ENCODE measurements at places on chromosomes 5 and 9.
A peak's percentile ranks its signal among the peaks of the same experiment; 100 is the strongest.

GRCh38 chr9:20863945-20864344, 167.5 kb downstream of the HACD4 start:
- DNase-seq, result no peak

DNA sequence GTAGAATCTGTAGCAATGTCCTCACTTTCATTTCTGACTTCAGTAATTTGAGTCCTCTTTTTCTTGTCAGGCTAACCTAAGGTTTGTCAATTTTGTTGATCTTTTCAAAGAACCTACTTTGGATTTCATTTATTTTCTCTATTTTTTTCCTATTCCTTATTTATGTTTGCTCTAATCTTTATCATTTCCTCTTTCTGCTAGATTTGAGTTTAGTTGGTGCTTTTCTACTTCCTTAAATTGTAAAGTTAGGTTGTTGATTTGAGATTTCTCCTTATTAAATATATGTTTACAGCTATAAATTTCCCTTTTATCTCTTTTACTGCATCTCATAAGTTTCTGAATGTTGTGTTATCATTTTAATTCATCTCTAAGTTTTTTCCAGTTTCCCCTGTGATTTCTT, 75.1 kb upstream of the FAM120A start:
- DNase-seq, result no peak

- no peak for DNase-seq
Observed at GRCh38 chr5:157562111-157562581, 13.4 kb downstream of the ADAM19 start.

- DNase-seq, result no peak
Observed at GRCh38 chr9:38244971-38245370, 147.5 kb upstream of the ALDH1B1 start.

GRCh38 chr9:127223810-127224177, 40.8 kb upstream of the GARNL3 start:
- DNase-seq, result no peak

GRCh38 chr5:8756498-8757084, 789.3 kb downstream of the SEMA5A start:
- peak; percentile 6 for DNase-seq

DNA sequence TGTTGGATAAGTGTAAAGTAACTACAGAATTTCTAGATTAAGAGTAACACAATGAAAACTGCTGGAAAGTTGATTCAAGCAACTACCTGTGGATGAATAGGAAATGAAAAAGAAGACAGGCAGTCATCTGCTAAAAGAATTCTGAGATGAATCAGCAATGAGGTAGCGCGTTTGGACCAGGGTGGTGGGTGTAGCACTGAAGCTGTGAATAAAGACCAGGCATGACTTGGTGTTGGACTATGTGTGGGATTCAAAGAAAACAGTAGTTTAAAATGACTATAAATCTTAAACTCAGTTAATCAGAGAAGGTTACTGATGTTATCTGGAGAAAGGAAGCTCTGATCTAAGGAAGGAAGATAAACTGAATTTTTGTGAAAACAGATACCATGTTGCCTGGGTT, 159.8 kb downstream of the FBN2 start:
- DNase-seq, result no peak

GRCh38 chr5:131277447-131277846, 13.6 kb downstream of the CDC42SE2 start:
- no peak for DNase-seq

- DNase-seq, result no peak
Observed at GRCh38 chr5:1763548-1763911, 36.1 kb downstream of the MRPL36 start.

- no peak for DNase-seq
Observed at GRCh38 chr9:11340654-11341053, 727.9 kb upstream of the PTPRD start.

DNA sequence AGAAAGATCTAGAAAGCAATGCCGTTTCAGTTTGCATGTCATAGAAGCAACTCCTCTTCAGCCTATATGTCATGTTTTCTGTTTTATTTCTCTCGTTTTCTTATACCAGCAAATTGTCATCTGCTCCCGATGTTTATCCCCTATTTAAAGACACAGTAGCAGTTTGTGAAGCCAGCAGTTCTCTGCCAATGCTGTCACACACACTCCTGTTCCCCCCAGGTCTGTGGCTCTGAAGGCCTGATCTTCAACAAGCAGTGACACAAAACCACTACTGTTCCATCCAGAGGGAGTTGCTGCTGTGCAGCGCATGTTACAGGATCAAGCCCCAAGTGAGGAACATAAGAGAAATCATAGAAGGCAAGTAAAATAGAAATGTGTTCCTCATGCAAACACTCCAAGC, 364.1 kb upstream of the SLC30A5 start:
- DNase-seq, result no peak

DNA sequence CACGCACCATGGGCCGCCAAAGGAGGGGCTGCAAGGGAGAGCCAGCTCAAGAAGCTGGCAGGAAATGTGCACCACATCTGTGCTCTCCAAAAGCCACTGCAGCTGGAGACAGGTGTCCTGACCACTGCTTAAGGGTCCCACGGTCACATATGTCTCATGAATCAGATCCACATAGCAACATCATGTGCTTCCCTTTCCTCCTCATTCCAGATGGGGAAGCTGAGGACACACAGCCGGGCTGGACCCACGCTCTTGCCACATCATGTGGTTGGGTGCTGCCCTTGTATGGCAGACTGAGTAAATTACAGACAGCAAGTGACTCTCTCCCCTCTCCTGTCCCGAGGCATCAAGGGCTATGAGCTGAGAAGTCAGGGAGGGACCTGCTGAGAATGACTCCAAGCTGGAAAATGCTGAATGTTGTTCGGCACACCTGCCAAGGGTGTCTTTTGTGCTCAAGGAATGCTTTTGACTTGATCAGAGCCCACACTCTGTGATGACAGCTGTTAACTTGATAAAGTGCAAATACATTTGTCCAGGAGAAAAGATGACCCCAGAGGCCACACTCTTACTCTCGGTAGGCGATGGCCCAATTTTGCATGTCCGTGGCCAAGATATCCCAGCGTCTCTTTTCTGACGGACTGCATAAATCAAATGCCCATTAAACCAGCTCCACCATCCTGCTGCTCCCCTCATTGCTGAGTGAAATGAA, 58.2 kb downstream of the NSUN2 start:
- no peak for DNase-seq

GRCh38 chr5:95988877-95989276, 27.2 kb upstream of the ELL2 start:
- DNase-seq, result no peak

DNA sequence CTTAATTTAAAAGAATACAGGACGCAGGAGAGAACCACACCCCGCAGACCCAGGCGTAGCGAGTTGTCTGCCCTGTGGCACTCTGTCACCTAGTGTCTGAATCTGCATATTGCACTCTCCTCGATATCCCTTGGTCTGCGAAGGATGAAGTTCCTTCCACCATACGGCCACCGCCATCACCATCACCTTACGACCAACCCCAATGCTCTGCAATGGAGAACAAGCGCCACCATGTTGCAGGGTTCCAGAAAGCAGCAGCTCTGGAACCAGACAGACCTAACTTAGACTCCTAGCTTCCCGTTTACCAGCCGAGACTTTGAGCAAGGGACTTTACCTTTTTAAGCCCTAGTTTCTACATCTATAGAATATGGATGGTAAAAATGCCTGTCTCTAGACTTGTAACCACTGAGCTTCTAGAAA, 77.4 kb upstream of the DMRT1 start:
- no peak for DNase-seq

- DNase-seq, result no peak
Observed at GRCh38 chr5:36596247-36596646, 10.2 kb upstream of the SLC1A3 start.

GRCh38 chr9:92607088-92607487, 62.8 kb downstream of the IPPK start:
- no peak for DNase-seq

GRCh38 chr5:89470658-89471057, 587.7 kb upstream of the MEF2C start:
- no peak for DNase-seq

DNA sequence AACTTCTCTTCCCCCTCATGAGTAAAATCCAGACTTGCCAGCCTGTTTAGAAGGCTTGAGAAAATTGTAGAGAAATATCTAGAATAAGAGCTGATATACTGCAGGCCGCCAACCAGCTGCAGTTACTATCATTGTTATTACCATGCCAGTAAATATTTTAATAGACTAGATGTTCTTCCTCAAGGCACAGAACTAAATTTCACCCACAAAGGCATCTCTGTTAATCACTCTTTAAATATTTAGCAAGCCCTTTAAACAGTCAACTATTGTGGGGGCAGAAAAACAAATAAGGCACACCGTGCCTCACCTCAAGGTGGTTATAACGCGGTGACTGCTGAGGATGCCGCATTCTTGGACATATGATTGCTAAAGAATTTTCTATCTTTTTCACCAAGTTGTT, 147.0 kb downstream of the SPOCK1 start:
- DNase-seq, result no peak

GRCh38 chr9:100914266-100914665, 114.3 kb upstream of the PLPPR1 start:
- no peak for DNase-seq

GRCh38 chr5:5665225-5666075, 243.0 kb downstream of the ICE1 start:
- DNase-seq, result no peak

DNA sequence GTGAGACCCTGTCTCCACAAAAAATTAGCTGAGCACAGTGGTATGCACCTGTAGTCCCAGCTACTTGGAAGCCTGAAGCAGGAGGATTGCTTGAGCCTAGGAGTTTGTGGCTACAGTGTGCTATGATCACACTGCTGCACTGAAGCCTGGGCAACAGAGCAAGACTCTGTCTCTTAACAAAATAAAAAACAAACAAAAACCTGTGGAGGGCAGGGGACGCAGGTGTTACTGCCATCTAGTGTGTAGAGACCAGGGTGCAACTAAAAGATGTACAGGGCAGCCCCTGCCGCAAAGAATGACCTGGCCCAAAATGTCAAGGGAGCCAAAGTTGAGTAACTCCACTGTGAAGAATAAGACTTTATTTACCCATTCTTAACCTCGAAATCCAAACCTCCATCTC, 27.1 kb downstream of the ASPN start:
- no peak for DNase-seq

DNA sequence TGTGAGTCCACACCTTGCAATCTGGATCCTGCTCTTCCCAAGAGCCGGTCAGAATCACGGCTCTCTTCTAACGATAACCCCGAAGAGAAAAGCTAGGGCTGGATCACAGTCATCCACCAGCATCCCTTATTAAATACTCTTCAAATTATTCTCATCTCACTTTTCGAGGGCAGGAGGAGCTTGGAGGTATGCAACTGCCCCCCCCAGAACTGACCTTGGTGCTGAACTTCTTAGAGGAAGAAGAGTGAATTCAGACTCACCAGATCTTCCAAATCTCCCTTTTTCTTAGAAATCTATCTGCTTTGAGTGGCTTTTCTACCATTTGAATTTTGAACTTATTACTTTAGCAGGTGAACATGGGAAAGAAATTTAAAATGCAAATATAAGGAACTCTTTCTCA, 75.7 kb downstream of the MED10 start:
- DNase-seq, result no peak

GRCh38 chr5:150149618-150150017, 6.0 kb downstream of the PDGFRB start:
- DNase-seq, result no peak

- no peak for DNase-seq
Observed at GRCh38 chr5:117461403-117461802, 886.8 kb upstream of the SEMA6A start.

DNA sequence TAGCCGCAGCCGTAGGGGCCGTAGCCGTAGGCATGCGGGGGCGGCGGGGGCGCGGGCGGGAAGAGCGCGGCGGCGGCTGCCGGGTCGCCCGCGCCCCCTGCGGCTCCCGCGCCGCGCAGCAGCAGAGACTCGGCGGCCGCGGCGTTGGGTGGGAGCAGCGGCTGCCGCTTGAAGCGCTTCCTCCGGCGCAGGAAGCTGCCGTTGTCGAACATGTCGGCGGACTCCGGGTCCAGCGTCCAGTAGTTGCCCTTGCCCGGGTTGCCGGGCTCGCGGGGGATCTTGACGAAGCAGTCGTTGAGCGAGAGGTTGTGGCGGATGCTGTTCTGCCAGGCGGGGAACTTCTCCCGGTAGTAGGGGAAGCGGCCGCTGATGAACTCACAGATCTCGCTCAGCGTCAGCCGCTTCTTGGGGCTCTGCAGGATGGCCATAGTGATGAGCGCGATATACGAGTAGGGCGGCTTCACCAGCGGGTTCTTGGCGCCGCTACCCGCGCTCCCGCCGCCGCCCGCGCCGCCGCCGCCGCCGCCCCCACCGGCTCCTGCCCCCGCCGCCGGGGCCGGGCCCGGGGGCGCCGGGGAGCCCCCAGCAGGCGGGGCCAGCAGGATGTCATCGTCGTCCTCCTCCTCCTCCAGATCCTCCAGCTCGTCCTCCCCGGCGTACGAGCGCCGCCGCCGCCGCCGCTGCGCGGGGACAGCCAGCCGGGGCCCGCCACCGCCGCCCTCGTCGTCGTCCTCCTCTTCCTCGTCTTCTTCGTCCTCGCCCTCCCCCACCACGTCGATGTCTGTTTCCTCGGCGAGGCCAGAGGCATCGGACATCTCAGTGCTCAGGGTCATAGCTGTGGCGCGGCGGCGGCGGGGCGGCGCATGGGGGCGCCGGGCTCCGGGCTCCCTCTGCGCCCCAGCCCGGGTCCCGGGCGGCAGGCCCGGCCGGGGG, 781 bp downstream of the FOXD1 start:
- peak; percentile 85 for DNase-seq

GRCh38 chr9:97468658-97469448, 32.6 kb upstream of the TMOD1 start:
- peak; percentile 38 for DNase-seq

- no peak for DNase-seq
Observed at GRCh38 chr5:164746723-164747122, 1241.3 kb downstream of the MAT2B start.

- no peak for DNase-seq
Observed at GRCh38 chr5:57598756-57599155, 116.1 kb upstream of the ACTBL2 start.

- DNase-seq, result no peak
Observed at GRCh38 chr9:26893030-26893676, 551 bp upstream of the CAAP1 start.

GRCh38 chr5:77518304-77518703, 26.2 kb upstream of the WDR41 start:
- no peak for DNase-seq

GRCh38 chr9:133823189-133824105, 85.3 kb upstream of the SARDH start:
- DNase-seq, result no peak

GRCh38 chr5:120778491-120779484, 314.7 kb downstream of the PRR16 start:
- no peak for DNase-seq

DNA sequence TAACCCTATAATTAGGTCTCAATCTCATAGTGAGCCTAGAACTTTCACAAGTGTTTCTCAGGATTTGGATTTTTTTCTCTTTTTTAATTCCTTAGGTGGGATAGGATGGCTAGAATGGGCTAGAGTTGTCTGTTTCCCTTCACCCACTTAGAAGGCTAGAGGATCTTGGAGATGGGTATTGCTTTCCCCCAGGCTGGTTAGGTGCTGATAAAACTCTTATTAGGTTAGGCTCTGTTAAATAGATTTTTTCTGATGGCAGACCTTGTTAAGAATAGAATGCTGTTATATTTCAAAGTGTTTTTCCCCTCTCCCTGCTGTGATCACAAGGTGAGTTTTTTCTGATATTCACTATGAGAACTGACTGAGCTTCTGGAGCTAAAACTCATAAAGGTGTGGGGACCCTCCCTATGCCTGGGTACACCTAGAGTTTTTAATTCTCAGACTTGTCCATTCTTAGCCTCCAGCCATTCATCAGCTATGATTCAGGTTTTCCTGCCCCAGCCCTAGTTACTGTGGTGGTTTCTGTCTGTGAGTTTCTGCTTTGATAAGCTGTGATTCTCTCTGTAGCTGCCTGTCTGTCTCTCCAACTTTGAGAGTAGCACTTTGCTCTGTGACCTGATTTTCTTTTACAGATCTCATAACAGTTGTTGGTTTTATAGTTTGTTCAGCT, 132.4 kb downstream of the HACD4 start:
- DNase-seq, result no peak

Data from right kidney (tissue), 9 donors.